ENCODE measurements at places on chromosomes 13 and 19. TPM values are rescaled to one million over a fixed set of nuclear protein-coding genes. Genes with fewer than 3 reads are reported as not detected.

DNA sequence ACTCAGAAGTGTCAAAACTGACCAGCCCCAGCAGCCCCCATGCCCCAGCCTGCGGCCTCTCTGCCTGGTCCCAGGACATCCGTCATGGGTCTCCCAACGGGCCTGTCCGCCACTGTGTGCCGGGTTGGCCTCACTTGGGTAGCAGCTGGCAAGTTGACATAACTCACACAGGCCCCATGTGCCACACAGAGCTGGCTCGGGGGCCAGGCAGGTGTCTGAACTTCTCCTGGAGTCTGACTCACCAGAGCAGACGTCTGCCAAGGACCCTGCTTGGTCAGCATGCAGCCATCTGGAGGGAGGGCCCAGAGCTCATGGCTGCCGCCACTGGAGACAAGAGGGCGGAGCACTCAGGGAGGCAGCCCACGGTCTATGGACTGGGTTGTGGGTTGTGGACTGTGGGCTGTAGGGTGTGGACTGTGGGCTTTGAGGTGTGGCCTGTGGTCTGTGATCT lies 32.0 kb upstream of the TMEM255B start:
- no peak overlapping the region for H3K4me3 ChIP-seq
- H3K36me3 ChIP-seq: no peaks in the 10 kb centered on the region
- no peak for DNase-seq
- H3K27ac ChIP-seq: no peak overlapping the region

Gene PSG1
- not detected for total RNA-seq

Gene C5AR2
- total RNA-seq: 3.1 TPM

Gene FGF9
- not detected for total RNA-seq

DNA sequence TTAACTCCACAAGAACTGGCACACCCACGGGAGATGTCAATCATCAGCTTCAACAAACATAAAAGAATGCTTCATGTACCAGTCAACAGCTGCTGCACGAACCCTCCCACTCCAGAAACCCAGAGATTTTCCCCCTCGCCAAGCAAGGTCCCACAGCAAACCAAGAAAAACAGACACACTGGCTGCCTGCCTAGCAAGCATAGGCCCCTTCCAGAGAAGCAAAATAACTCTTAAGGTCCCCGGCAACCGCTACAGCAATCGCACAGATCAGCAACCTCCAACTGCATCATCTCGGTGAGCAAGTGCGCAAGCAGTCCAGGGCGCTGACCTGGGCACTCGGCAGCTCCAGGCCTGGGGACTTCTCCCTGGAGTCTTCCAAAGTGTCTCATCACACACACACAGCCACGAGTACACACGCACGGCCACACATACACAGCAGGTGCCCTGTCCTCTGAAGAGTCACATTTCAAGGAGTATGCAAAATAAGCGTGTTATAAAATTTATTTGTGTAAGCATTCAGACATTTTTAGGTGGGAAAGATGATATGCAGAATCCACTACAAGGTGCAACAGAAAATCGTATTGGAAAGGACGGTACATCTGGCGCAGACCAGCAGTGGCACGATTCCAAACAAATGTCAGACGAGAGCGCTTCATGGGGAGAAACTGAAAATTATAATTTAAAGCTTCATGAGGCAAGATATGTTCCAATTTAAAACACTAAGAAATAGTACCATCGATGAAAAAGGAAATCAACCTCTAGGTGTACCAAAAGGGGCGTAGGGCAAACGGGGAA lies 125.0 kb downstream of the STK24 start:
- H3K27ac ChIP-seq: peak overlapping the region; percentile 8
- DNase-seq: no peak
- H3K36me3 ChIP-seq: peaks cover 49% of the 10 kb centered on the region
- H3K27me3 ChIP-seq: no peaks in the 10 kb centered on the region

Gene TPP2
- 61.0 TPM for total RNA-seq

DNA sequence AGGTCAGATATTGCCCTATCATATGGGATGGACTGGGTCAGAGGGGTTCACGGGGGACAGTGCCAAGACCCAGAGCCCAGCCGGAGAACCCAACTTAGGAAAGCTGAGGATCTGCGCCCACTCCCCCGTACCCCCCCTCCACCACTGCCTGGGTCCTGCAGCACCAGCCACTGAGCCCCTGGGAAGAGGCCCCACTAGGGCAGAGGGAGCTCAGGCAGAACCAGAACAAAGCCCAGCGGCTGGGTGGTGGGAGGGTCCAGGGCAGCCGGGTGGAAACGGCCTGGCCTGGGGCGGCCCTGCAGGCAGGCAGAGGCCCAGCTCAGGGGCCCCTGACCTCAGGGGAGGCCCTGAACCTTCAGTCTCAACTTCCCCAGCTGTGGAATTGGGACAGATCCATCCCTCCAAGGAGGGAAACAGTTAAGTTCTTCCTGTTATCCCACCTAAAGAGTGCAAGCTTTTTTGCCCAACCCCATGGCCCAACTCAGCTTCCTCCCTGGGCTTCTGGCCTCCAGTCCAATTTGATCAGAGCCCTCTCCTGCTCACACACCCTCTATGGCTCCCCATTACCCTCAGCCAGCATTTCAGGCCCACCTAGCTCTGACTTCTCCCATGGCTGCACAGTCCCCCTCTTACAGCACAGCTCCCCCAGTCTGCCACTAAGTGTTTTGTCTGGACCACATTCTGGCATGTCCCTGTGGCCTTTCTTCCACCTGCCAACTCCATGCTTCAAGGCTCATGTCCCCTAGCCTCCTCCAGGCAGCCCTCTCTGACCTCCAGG lies 3.1 kb downstream of the NR2F6 start:
- H3K27ac ChIP-seq: no peak overlapping the region
- no peaks in the 10 kb centered on the region for H3K27me3 ChIP-seq
- no peak for DNase-seq

- peaks cover 4% of the 10 kb centered on the region for H3K27me3 ChIP-seq
- no peak overlapping the region for H3K27ac ChIP-seq
- H3K36me3 ChIP-seq: peaks cover 28% of the 10 kb centered on the region
- H3K4me3 ChIP-seq: no peak overlapping the region
- peak; percentile 42 for DNase-seq
Observed at GRCh38 chr13:113047587-113047986, 58.0 kb upstream of the F7 start.

GRCh38 chr13:62626771-62627170 lies 1211.1 kb upstream of the PCDH20 start:
- no peak overlapping the region for H3K27ac ChIP-seq
- no peaks in the 10 kb centered on the region for H3K27me3 ChIP-seq
- no peak for DNase-seq
- no peak overlapping the region for H3K4me3 ChIP-seq
- H3K36me3 ChIP-seq: no peaks in the 10 kb centered on the region

Gene PNMA8B
- 3.2 TPM for total RNA-seq

DNA sequence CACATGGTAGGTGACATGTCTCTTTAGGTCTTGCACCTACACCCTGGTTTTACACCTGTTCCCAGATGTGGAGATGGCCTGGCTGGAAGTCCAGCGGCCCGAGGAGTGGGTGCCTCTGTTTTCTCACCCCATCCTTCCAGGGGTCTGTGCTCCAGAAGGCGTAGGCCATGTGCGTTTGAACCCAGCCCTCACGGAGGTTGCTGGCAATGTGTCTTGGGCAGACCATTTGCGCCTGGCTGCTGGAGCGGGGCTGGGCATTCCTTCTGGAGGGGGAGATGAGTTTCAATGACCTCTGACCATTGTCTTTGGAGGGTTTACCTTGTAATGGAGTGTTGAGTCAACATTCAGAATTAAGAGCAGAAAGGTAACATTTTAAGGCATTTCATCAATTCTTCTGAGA lies 54.8 kb upstream of the ZNF536 start:
- H3K4me3 ChIP-seq: no peak overlapping the region
- H3K27ac ChIP-seq: no peak overlapping the region
- H3K36me3 ChIP-seq: no peaks in the 10 kb centered on the region
- no peaks in the 10 kb centered on the region for H3K27me3 ChIP-seq
- H3K4me1 ChIP-seq: no peaks in the 10 kb centered on the region

Gene CALR3
- total RNA-seq: not detected

DNA sequence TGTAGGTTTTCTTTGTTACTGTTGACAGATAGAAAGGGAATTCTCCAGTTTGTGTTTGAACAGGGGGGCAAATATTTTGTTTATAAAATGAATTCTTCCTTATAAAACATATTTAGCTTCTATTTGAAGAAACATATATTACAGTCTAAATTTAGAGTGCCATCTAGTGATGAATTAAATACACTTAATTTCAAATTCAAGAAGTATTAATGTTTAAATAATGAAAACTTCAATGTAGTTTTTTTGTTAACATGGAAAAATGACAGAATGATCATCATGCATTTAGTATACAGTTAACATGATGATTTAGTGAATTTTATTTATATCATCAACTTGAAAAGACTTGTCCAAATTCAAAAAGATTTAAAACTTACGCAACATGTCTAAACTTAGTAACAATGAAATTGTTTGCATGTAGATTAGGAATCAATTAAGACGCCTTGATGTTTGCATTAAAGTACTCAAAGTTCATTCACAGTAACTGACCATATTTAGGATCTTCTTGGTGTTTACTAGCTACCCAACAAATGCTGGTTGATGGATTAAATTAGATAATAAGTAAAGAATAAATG lies 765.9 kb upstream of the SLITRK1 start:
- H3K4me3 ChIP-seq: no peak overlapping the region
- no peak for DNase-seq
- no peak overlapping the region for H3K27ac ChIP-seq
- H3K4me1 ChIP-seq: no peaks in the 10 kb centered on the region
- H3K27me3 ChIP-seq: no peaks in the 10 kb centered on the region
- H3K36me3 ChIP-seq: no peaks in the 10 kb centered on the region

GRCh38 chr13:28163587-28163986 lies 25.2 kb downstream of the PAN3 start:
- H3K27ac ChIP-seq: no peak overlapping the region
- H3K4me3 ChIP-seq: no peak overlapping the region
- H3K4me1 ChIP-seq: peaks cover 15% of the 10 kb centered on the region
- H3K36me3 ChIP-seq: no peaks in the 10 kb centered on the region
- no peaks in the 10 kb centered on the region for H3K27me3 ChIP-seq
- no peak for DNase-seq

GRCh38 chr19:19217099-19217498 lies 5.3 kb downstream of the NCAN start:
- peaks cover 65% of the 10 kb centered on the region for H3K27me3 ChIP-seq
- DNase-seq: no peak
- no peak overlapping the region for H3K27ac ChIP-seq
- no peaks in the 10 kb centered on the region for H3K36me3 ChIP-seq

Gene TTC9B
- not detected for total RNA-seq

Gene FXYD7
- not detected for total RNA-seq

Gene CYSLTR2
- 1.5 TPM for total RNA-seq

GRCh38 chr19:6802336-6803035 lies 30.0 kb downstream of the VAV1 start:
- H3K27ac ChIP-seq: no peak overlapping the region
- no peak for DNase-seq
- peaks cover 11% of the 10 kb centered on the region for H3K4me1 ChIP-seq
- H3K36me3 ChIP-seq: no peaks in the 10 kb centered on the region
- H3K4me3 ChIP-seq: no peak overlapping the region

Gene AMH
- 3.9 TPM for total RNA-seq

Gene GIPR
- 1.2 TPM for total RNA-seq

Gene MAST1
- 4.5 TPM for total RNA-seq

Gene LIM2
- total RNA-seq: not detected

GRCh38 chr19:14059652-14060155 lies 2.2 kb downstream of the PALM3 start:
- no peaks in the 10 kb centered on the region for H3K36me3 ChIP-seq
- no peak overlapping the region for H3K4me3 ChIP-seq
- H3K27ac ChIP-seq: no peak overlapping the region
- peaks cover 15% of the 10 kb centered on the region for H3K4me1 ChIP-seq
- DNase-seq: no peak

DNA sequence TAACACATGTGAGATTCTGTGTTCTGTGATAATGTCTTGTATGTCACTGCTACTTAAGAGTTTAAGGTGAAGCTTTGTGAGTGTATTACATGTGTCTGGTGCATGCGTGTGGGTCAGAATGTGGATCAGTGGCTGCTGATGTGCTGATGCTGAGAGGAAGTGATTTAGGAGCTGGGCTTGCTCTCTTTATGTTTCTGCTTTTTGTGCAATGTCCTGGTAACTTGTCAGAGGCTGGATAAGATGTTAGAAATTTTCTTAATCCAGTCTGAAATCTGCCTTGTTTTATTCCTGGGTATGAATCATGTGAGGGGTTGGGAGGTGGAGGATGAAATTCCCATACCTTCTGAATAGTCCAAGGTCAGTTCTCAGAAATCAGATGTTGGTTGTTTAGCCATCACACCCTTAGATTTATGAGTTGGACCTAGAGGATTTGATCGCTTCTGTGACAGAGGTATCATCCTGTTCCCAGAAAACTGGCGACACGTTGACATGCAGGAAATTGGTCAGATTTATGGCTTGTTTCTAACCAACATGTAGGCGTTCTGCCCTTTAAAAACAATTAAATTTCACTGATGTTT lies 24.5 kb upstream of the CXCL17 start:
- H3K36me3 ChIP-seq: no peaks in the 10 kb centered on the region
- no peak overlapping the region for H3K27ac ChIP-seq
- H3K27me3 ChIP-seq: no peaks in the 10 kb centered on the region
- H3K4me3 ChIP-seq: no peak overlapping the region

Gene NHLRC3
- 24.5 TPM for total RNA-seq

GRCh38 chr19:47122359-47123335 lies 8.0 kb upstream of the SAE1 start:
- DNase-seq: no peak
- H3K4me3 ChIP-seq: no peak overlapping the region
- no peak overlapping the region for H3K27ac ChIP-seq
- peaks cover 5% of the 10 kb centered on the region for H3K4me1 ChIP-seq
- no peaks in the 10 kb centered on the region for H3K27me3 ChIP-seq

- no peak for DNase-seq
- no peaks in the 10 kb centered on the region for H3K36me3 ChIP-seq
Observed at GRCh38 chr13:91722267-91722884, 324.0 kb downstream of the GPC5 start.

Gene PDX1
- total RNA-seq: not detected

DNA sequence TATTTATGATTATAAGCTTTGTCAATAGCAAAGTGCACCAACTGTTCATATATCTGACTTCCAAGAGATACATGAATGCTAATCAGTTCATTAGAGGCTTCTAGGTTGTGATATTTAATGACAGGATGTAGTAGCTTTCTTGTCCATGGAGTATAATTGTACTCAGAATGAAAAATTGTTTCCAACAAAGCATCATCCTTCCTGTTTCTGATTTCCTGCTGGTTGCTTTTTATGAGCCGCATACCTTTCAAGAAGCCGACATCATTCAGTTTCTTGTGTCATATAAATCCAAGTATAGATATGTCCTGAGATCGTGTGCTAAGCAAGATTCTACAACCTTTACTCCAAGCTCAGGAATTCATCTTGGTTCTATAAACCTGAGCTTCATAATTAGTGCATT lies 326.6 kb downstream of the DIAPH3 start:
- no peak for DNase-seq
- H3K27ac ChIP-seq: no peak overlapping the region
- no peak overlapping the region for H3K4me3 ChIP-seq
- H3K4me1 ChIP-seq: no peaks in the 10 kb centered on the region

Measured in suprapubic skin (tissue), 4 donors.